NCI-H1436 treated with DMSO at 0.1 percent for 48 hours (cell line): ENCODE measurements at places on chromosomes 5 and 9.
A peak's percentile ranks its signal among the peaks of the same experiment; 100 is the strongest.

- DNase-seq, result no peak
Measured at GRCh38 chr5:138641547-138642298, 66.5 kb upstream of the HSPA9 start.

- no peak for DNase-seq
Measured at GRCh38 chr5:173915310-173916014, 27.3 kb downstream of the CPEB4 start.

- no peak for DNase-seq
Measured at GRCh38 chr9:93585695-93586094, 9.3 kb downstream of the PHF2 start.

DNA sequence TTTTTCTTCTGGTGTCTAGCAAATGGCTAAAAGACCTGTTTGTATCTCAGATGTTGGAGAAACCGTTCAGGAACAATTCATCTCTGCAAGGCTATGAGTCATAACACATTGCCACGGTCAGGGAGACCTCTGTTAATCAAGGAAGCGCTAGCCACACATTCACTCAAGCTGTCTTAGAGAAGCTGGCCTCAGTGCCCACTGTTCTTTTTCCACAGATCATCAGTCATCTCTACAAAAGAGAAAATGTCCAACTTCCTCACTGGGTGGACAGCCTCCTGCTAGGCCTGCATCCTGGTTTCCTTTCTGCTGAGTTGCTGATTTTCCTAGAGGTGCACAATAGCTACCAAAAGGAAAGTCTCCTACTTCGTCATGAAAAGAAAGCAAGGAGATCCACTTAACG, 360.5 kb downstream of the BNC2 start:
- no peak for DNase-seq

GRCh38 chr9:69324549-69325401, at the start of gene ENTREP1:
TSS of gene ENTREP1 (plus strand) at chr9:69325215. CDS start at chr9:69325310, 95 bp downstream.
- DNase-seq, result peak; percentile 31

DNA sequence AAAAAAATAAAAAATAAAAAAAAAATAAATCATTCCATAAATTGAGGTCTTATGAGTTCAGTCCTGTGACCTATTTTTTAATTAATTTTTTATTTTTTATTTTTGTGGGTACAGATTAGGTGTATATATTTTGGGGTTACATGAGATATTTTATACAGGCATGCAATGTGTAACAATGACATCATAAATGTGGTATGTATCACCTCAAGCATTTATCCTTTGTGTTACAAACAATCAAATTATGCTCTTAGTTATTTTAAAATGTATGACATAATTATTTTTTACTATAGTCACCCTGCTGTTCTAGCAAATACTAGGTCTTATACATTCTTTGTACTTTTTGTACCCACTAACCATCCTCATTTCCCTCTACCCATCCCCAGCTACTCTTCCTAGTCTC, 537.9 kb downstream of the HINT1 start:
- no peak for DNase-seq

DNA sequence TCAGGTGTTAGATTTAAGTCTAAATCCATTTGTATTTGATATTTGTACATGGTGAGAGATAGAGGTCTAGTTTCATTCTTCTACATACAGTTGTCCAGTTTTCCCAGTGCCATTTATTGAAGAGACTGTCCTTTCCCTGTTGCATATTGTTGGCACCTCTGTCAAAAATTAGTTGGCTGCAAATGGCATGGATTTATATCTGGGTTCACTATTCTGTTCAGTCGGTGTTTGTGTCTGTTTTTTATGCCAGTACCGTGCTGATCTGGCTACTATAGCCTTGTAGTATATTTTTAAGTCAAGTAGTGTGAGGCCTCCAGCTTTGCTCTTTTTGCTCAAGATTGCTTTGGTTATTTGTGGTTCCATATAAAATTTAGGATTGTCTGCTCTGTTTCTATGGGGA, 176.2 kb upstream of the DMRT1 start:
- no peak for DNase-seq

DNA sequence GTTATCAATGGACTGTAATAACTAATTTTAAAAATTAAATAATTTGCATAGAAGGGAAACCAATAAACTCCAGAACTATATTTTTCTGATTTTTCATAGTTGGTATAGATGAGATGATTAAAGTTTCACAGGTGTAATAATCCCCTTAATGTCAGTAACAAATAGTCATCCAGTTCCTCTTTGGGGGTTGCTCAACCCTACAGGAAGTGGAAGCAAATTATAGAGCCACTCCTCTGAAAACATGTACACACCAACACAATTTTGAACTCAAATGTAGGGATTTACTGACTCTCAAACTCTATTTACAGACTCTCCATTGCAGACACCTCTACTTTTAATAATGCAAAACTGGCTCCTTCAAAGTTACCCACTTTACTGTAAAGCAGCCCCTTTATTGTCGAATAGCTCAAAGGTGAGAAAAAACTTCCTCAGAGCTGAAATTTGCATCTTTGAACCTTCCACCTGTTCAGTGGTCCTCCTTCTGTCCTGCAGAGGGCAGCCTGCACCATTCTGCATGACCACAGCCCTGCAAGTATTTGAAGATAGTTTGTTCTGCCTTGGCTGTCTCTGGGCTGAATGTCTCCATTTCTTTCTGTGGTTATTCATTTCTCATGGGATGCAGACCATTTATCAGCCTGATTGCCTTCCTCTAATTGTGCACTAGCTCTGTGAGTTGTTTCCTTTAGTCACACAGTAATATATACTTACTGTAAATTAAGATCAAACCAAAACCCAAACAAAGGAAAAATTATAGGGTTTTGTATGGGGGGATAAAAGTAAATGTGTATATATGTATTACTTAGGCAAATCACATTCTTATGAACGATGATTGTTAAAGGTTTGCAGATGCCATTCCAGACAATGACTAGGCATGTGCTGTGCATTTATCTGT, 383.2 kb upstream of the SGCD start:
- DNase-seq, result peak; percentile 81

- no peak for DNase-seq
Measured at GRCh38 chr5:112064271-112064701, 307.3 kb upstream of the NREP start.

GRCh38 chr9:104993291-104993963, 65.5 kb upstream of the ABCA1 start:
- no peak for DNase-seq

GRCh38 chr9:26682796-26683496, 209.7 kb downstream of the CAAP1 start:
- DNase-seq, result no peak
